Suprapubic skin (tissue), 4 donors: ENCODE measurements at places on chromosomes 12 and 14.

GRCh38 chr12:50661300-50662115 lies 102.4 kb upstream of the ATF1 start:
- H3K4me1 ChIP-seq = peaks cover 6% of the 10 kb centered on the region
- H3K27me3 ChIP-seq = no peaks in the 10 kb centered on the region
- no peak overlapping the region for H3K27ac ChIP-seq
- H3K36me3 ChIP-seq = peaks cover 15% of the 10 kb centered on the region
- H3K4me3 ChIP-seq = no peak overlapping the region

DNA sequence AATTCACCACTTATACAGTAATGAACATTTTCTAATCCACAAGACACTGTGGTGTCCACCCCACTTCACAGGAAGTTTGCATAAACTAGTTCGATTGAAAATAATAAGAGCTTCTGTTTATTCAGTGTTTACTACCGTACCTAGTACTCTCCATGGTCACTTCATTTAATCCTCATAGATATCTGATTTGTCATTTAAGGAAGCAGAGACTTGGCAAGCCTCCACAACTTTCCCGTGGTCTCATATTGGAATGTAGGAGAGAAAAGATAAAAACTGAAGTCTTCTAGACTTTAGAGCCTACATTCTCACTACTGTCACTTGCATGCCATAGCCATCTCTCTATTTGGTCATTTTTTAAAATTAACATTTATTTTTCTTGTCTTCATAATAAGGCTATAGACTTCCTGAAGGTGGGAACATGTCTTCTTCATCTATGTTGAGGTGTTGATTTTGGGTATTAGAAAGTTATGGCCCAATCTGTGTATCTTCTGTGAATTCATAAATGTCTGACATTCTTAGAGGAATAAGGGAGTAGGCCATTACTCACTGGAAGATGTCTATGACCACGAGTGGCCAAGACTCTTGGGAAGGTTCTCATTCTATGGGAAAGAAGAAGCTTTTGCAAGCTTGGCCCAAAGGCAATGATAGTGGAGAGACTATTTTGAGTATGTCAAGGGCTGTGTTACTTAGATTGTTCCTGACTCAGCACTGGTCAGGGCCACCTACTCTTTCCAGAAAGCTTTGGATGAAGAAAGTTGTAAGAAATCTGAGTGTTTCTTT lies 423.7 kb downstream of the LRIG3 start:
- no peaks in the 10 kb centered on the region for H3K36me3 ChIP-seq
- H3K27ac ChIP-seq = no peak overlapping the region
- H3K4me3 ChIP-seq = no peak overlapping the region
- no peaks in the 10 kb centered on the region for H3K4me1 ChIP-seq
- no peak for DNase-seq

- H3K4me1 ChIP-seq = peaks cover 5% of the 10 kb centered on the region
- no peak overlapping the region for H3K4me3 ChIP-seq
- H3K36me3 ChIP-seq = peaks cover 3% of the 10 kb centered on the region
- no peaks in the 10 kb centered on the region for H3K27me3 ChIP-seq
- no peak overlapping the region for H3K27ac ChIP-seq
Measured at GRCh38 chr14:70955543-70956480, 48.6 kb downstream of the PCNX1 start.

DNA sequence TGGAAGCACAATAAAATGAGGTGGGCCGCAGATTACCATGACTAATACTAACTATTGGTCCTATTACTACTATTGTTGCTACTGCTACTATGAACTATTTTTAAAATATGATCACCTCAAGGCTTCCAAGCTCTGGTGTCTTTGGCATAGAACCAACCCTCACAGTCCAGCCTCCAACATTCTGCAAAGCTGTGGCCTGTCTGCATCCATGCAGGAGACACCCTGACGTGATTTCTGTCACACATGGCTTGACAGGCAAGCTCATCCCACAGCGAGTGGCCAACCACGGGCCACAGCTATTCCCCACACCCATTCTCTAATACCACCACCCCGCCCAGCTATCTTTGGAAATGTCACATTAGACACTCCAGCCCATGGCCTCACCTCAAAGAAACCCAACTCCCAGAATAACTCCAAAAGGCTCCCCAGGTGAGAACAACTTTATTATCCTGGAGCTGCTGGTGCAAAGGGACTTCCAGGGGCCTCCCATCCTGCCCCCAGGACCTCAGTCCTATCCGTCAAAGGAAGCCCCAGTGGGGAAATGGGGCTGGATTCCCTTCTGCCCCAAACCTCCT lies 14.4 kb downstream of the ISCU start:
- no peak overlapping the region for H3K27ac ChIP-seq
- H3K4me1 ChIP-seq = peaks cover 13% of the 10 kb centered on the region
- no peak overlapping the region for H3K4me3 ChIP-seq
- no peaks in the 10 kb centered on the region for H3K36me3 ChIP-seq
- peak; percentile 20 for DNase-seq

DNA sequence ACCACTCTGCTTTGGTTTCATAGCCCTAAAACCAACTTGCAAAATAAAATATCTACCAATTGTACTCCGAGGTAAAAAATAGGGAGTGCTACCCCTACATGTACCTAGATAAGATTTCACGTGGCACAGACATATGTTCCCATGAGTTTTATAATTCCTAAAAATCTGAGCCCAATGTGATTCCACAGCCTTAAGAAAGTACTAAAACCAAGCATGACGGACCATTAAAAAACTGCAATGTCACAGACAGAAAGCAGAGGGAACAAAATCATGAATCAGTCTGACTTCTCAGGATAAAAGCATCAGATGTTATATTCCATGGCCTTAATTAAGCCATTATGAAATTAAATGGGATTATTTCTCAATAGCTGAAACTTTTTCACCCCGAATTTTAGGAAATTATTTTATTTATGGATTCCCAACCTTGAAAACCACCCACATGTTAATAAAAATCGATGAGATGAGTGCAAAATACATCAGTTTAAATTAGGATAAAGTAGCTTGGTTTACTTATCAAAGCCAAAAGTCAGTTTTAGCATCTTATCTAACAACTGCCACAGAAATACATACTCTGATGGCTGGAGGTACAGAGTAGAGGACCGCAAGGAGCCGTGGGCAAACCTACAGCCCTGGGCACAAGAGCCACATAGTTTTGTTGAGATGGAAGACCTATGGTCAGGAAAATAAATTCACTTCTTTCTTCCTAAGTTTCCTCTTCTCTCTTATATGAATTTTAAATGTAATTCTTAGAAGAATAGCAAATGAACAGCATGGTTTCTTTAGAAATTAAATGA lies 4.5 kb downstream of the ITPR2 start:
- no peaks in the 10 kb centered on the region for H3K36me3 ChIP-seq
- no peak overlapping the region for H3K4me3 ChIP-seq
- DNase-seq = no peak
- H3K4me1 ChIP-seq = peaks cover 36% of the 10 kb centered on the region

DNA sequence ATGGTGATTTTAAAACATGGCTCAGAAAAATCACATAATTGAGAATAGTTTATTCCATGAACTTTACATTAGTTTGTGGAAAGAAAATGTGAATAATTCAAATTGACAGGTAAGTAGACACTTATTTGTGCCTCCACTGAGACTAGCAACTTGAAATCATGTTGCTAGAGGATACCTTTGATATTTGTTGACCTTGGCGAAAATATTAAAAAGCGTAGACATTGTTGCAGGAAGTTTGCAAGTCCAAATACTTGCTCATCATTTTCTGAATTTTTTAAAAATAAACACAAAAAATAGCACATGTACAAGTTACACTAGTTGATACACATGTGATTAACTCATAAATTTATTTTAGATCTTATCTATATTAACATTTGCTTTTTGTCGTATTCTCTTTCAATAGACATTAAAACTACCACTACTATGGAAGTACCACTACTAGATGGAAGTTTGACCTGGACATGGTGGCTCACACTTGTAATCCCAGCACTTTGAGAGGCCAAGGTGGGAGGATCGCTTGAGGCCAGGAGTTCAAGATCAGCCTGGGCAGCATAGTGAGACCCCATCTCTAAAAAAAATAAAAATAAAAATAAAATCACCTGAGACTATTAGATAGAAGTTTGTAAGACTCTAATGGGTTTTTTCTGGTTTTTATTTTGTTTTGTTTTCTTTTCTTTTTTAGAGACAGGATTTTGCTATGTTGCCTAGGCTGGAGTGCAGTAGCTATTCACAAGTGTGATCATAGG lies 24.3 kb downstream of the VEZT start:
- H3K4me3 ChIP-seq = no peak overlapping the region
- H3K4me1 ChIP-seq = peaks cover 23% of the 10 kb centered on the region
- peaks cover 13% of the 10 kb centered on the region for H3K36me3 ChIP-seq
- no peaks in the 10 kb centered on the region for H3K27me3 ChIP-seq
- DNase-seq = no peak
- H3K27ac ChIP-seq = no peak overlapping the region

DNA sequence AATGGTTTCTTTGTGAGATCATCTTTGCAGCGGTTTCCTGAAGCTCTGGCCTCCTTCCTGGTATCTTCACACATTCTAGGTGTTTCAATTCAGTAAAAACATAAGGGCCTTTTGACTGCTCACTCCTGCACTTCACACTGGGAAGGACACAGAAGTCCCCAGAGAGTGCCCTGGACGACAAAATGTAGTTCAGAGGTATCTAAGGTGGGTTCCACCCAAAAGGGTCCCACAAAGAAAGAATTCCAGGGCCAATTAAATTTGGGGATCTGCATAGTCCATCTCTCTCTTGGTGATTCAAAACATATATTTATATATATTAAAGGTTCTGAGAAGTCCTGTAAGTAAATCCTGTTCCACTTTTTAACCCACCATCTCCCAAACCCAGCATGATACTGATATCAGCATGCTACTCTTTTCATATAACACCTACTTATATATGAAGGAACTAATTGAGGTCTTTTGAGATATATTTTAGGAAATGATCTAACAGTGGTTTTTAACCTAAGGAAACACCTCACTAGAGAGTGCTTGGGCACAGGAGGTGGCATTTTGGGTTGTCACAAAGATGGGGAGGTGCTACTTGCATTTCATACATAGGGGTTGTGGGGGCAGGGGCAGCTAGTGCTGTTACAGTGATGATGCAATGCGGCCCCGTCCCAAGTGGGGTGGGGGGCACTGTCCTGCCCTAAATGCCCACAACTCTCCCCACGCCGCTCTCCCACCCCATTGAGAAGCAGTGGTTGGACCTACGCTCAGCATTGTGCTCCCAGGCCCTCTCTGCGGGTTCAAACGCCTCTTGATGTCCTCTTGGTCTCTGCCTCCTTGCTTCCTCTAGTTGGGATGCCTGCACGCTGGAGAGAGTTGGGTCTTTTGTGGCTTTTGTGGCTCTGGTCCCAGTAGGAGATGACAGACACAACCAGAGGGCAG lies 109.4 kb downstream of the ARF6 start:
- H3K27ac ChIP-seq = peak overlapping the region; percentile 96
- H3K36me3 ChIP-seq = no peaks in the 10 kb centered on the region

DNA sequence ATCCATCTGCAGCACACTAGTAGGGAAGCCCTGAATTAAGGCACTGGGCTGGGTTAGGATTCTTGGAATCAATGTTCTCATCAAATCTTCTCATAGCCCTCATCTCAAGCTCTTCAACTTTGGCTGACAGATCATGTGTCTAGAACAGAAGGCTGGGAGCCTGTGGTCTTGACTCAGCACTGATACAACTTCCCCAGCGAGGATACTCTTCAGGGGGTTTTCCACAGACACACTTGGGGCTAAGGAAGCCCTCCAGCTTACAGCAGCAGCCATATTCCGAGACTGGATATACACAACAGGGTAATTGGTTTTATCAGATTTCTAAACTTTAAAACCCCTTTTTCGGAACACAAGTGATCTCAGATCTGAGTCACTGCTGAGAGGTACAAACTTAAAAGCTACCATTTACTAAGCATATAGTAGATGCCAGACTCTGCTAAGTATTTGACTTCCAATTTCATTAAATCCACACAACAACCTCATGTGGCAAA lies 3.5 kb downstream of the FMNL3 start:
- no peaks in the 10 kb centered on the region for H3K36me3 ChIP-seq
- H3K4me1 ChIP-seq = peaks cover 43% of the 10 kb centered on the region
- H3K27me3 ChIP-seq = no peaks in the 10 kb centered on the region
- no peak for DNase-seq
- no peak overlapping the region for H3K27ac ChIP-seq

- H3K27me3 ChIP-seq = no peaks in the 10 kb centered on the region
- DNase-seq = no peak
- no peak overlapping the region for H3K27ac ChIP-seq
- H3K4me1 ChIP-seq = peaks cover 27% of the 10 kb centered on the region
- no peak overlapping the region for H3K4me3 ChIP-seq
- no peaks in the 10 kb centered on the region for H3K36me3 ChIP-seq
Measured at GRCh38 chr12:116492703-116493324, 66.4 kb upstream of the MAP1LC3B2 start.

DNA sequence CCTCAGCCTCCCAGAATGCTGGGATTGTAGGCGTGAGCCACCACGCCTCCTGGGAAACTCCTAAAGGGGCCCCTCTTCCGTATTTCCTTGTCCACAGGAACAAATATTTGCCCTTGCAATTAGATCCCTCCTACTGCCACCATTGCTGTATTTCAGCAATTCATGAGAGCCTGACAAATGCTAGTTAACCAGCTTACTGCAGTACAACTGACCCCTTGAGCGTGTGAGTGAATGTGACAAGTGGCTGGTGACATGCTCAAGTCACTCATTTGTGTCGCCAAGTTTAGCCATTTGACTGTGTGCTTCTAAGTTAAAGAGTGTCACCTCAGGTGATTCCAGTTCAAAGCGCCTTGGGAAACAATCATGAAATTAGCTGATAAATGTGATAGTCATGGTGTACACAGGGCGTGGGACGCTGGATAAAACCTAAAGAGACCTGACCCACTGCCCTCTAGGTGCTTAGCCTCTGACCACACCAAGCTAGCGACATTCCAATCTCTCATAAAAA lies 56.1 kb upstream of the MAP1LC3B2 start:
- H3K27ac ChIP-seq = no peak overlapping the region
- no peaks in the 10 kb centered on the region for H3K36me3 ChIP-seq
- no peak for DNase-seq
- H3K4me1 ChIP-seq = peaks cover 26% of the 10 kb centered on the region
- H3K4me3 ChIP-seq = no peak overlapping the region

DNA sequence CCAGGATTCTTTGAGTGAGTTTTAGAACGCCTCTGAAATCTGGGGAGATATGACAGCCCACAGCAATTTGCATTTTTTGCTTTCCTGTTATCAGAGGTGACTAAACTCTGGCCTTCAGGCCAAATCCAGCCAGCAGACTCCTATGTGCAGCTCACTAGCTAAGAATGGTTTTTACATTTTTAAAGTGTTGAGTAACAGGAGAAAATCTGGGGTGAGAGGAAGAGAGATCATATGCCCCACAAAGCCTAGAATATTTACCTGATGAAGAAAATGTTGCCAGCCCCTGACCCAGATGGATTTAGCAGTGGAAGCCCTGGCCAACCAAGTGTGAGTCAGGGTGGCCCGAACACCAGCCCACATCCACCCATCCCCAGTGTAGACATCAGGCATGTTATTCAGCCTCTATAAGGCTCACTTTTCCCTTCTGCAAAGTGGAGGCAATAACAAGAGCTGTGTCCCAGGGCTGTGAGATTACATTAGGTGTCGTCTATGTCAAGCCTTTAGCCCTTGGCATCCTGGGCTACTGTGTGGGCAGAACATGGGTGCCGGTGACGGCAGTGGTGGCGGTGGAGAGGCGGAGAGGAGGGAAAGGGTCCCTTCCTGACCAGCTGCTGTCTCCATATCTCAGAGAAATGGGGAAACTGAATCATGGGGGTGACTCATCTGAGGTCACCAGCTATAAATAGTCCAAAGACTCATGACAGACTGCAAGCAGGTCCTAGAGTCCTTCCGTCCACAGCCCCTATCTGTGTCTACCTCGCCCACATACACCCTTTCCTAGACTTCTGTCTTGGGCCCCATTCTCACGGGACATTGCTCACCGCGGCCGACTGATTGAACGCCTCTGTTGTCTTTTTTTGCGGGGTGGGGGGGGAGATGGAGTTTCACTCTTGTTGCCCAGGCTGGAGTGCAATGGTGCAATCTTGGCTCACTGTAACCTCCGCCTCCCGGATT lies 32.6 kb upstream of the CD9 start:
- peaks cover 17% of the 10 kb centered on the region for H3K4me1 ChIP-seq
- H3K4me3 ChIP-seq = no peak overlapping the region
- H3K27ac ChIP-seq = peak overlapping the region; percentile 70
- H3K27me3 ChIP-seq = no peaks in the 10 kb centered on the region
- H3K36me3 ChIP-seq = no peaks in the 10 kb centered on the region
